BJ (cell line): ENCODE measurements at places on chromosomes 11 and 22. TPM values are rescaled to one million over a fixed set of nuclear protein-coding genes. Genes with fewer than 3 reads are reported as not detected.

The RFPL1 gene
- polyA plus RNA-seq = not detected in 2 replicates

The APOL5 gene
- polyA plus RNA-seq = not detected in 2 replicates

The ARHGAP20 gene
- polyA plus RNA-seq = 2.5 TPM in 2 replicates

The OAF gene
- polyA plus RNA-seq = 32.8 and 47.5 TPM in 2 replicates

The CARD16 gene
- 0.87 and 2.6 TPM in 2 replicates for polyA plus RNA-seq

The PHLDA2 gene
- polyA plus RNA-seq = 12.8 and 13.7 TPM in 2 replicates

- no peak for DNase-seq
Measured at GRCh38 chr11:63816166-63816565, 2.9 kb downstream of the SPINDOC start.

DNA sequence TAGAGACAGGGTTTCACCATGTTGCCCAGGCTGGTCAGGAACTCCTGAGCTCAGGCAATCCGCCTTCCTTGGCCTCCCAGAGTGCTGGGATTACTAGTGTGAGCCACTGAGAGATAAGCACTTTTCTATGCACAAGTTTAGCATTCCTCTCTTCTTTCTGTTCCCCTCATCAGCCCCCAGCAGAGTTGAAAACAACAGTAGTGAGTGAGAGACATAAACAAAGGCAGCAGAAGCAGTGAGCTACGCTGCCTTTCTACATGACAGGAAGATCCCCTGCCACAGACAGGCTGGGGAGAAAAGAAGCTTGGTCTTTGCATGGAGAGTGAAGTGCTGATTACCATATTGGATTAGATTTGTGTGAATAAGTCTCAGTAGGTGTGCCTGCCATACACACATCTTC is 392.0 kb upstream of the KIRREL3 start:
- DNase-seq = no peak

DNA sequence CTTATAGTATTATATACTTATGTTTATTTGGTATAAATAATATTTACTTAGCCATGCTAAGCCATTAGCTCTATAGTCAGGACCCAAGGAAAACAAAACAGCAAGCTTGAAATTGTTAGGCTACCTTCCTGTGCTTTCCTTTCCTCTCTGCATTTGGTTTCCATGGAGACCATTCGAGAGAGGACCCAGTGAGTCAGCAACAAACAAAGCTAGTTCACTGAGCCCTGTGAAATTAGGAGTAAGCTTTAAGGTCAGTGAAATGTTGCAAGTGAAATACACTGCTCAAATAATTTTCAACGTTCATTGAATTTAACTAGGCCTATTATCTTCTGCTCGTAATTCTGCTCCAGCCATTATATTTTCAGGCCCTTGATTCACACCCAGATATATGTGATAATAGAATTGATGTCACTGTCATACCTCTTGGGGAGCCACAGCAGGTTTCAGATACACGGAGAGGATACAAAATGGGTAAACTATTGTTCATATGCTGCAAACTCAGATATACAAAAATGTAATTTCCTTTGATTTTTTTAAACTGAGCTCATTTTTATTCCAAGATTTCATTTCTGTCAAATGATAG is 9.1 kb upstream of the OR10D3 start:
- no peak for DNase-seq

DNA sequence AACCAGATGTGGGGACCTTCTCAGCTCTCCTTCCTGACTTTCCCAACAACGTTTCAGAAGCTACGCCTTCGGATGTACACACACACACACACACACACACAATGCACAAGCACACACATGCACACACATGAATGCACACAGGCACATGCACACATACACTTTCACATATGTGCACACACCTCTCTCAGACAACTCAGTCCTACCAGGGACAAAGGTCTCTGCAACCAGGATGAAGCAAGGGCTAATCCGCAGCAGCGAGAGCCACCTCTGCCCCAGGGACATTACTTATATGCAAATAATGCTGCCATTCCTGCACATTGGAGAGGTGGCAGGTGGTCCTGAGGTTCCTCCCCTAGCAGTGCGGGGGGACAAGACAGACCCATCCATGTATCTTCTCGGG is 27.4 kb upstream of the LINC01488 start:
- no peak for DNase-seq

DNA sequence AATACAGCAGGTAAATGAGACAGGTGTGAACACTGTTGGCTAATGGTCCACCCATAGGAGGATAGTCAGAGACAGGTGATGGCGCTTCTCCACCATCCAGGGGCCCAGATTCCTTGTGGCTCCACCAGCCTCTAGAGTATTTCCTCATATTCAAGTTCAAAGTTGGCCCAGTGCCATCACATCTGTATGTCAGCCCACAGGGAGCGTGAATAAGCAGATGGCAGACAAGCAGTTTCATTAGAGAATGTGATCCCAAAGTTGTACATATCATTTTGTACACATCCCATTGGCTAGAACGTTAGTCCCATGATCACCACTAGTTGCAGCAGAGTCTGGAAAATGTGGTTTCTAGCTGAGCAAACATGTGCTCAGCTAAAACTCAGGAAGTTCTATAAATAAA is 11.0 kb upstream of the CWF19L2 start:
- no peak for DNase-seq

GRCh38 chr11:124762624-124763155 is 600 bp upstream of the ESAM start:
- no peak for DNase-seq

DNA sequence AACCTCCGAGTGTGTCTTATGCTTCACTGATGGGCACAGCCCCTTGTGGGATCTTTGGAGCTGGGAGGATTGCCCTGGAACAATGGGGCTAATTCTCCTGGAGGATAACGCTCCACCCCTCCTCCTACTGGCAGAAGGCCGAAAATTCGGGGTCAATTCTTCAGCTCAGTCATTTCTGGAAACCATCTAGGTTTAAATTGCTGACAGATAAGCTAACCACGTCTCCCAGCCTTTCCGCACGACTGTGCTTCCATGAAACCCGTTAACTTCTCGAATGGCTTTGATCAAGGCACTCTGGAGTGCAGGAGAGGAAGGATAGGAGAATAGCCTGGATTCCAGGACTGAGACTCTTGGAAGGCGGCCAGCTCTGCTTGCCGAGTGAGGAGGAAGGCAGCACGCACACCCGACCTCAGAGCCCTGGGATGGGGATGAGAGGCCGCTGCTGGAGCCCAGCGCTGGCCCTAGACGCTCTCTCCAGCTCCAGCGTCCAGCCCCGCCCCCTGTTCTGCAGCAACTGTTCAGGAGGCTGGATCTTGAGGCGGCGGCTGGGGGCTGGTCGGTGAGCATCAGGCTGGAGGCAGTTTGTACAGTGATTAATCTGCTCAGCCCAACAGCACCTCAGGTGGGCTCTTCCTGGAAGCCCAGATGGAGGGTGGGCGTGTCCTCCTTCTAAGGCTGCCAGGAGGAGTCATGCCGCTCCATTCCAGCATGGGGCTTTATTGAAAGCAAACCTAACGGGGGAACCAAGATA is 176.7 kb upstream of the NCAM1 start:
- no peak for DNase-seq

- no peak for DNase-seq
Measured at GRCh38 chr11:114082415-114082748, 22.9 kb downstream of the ZBTB16 start.

- no peak for DNase-seq
Measured at GRCh38 chr11:72317570-72317969, 73.6 kb upstream of the PHOX2A start.

DNA sequence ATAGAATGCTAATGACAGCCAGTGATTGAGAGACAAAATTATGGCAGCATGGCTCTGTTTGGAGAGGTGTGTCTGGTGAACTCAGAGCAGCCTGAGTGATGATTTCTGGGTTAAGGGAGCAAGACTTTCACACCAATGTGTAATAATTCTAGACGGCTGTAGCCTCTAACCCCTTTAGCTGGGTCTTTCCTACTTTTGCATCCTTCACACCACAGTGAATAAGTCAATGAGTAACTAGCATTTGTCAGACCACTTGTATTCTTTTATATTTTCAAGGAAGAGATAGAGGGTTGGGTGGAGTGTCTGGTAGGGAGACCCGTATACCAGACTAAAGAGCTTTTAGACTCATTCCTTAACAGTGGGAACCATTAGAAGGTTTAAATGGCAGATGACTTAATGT is 50.4 kb downstream of the ATXN10 start:
- no peak for DNase-seq

DNA sequence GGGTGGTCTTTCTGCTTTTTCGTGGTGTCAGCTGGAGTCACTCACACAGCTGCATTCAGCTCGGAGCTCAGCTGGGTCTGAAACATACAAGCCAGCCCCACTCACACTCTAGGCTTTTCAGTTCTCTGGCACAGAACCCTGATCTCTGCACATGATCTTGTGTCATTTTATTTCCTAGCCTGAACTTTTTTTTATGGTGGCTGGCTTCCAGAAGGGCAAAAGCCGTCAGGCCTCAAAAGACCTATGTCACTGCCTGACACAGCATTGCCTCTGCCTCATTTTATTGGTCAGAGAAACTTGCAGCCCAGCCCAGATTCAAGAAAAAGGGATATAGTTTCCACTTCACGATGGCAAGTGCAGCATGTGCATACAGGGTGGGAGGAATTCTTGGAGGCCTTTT is 117.8 kb downstream of the NTM start:
- DNase-seq = no peak

DNA sequence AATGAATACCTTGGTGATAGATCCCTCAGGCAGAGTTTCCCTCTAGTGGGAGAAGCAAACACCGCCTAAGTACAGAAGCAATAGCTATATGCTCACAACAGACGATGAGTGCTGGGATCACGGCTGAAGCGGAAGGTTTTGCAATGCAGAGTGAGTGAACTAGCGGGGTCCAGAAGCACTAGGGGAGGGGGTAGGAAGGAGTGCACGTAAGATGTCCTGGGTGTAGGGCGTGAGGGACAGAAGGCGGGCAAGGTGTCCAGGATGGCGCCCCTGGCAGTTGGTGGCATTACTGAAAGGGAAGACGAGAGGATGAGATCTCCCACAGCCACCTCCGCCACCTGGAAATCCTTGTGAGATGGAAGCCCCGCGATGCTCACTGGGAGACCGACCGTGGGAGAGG is 81.0 kb downstream of the ETS1 start:
- no peak for DNase-seq
